H1 (cell line): ENCODE measurements at places on chromosomes 5 and 9. TPM values are rescaled to one million over a fixed set of nuclear protein-coding genes. Genes with fewer than 3 reads are reported as not detected.

GRCh38 chr5:72937517-72938061, 18.3 kb upstream of the FCHO2 start:
- H3K4me1 ChIP-seq: no peaks in the 10 kb centered on the region
- no peak overlapping the region for H3K27ac ChIP-seq
- no peak for DNase-seq
- H3K4me3 ChIP-seq: no peak overlapping the region
- H3K27me3 ChIP-seq: no peaks in the 10 kb centered on the region

Gene TPPP
- total RNA-seq: 0.65 and 0.93 TPM in 2 replicates

Gene MPDZ
- 39.4 and 40.3 TPM in 2 replicates for total RNA-seq

GRCh38 chr5:74631081-74631953, 9.2 kb downstream of the ENC1 start:
- peaks cover 2% of the 10 kb centered on the region for H3K27me3 ChIP-seq
- H3K27ac ChIP-seq: no peak overlapping the region
- H3K4me1 ChIP-seq: peaks cover 19% of the 10 kb centered on the region
- H3K36me3 ChIP-seq: no peaks in the 10 kb centered on the region; the same call in 1 of the 2 replicates

DNA sequence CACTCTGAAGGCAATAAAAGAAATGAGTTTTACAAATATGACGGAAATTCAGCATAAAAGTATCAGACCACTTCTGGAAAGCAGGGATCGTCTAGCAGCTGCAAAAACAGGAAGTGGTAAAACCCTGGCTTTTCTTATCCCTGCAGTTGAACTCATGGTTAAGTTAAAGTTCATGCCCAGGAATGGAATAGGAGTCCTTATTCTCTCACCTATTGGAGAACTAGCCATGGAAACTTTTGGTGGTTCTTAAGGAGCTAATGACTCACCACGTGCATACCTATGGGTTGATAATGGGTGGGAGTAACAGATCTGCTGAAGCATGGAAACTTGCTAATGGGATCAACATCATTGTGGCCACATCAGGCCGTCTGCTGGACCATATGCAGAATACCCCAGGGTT, 93.5 kb upstream of the RGMB start:
- no peak overlapping the region for H3K27ac ChIP-seq
- no peaks in the 10 kb centered on the region for H3K27me3 ChIP-seq
- no peak for DNase-seq
- H3K36me3 ChIP-seq: no peaks in the 10 kb centered on the region
- H3K4me1 ChIP-seq: no peaks in the 10 kb centered on the region

DNA sequence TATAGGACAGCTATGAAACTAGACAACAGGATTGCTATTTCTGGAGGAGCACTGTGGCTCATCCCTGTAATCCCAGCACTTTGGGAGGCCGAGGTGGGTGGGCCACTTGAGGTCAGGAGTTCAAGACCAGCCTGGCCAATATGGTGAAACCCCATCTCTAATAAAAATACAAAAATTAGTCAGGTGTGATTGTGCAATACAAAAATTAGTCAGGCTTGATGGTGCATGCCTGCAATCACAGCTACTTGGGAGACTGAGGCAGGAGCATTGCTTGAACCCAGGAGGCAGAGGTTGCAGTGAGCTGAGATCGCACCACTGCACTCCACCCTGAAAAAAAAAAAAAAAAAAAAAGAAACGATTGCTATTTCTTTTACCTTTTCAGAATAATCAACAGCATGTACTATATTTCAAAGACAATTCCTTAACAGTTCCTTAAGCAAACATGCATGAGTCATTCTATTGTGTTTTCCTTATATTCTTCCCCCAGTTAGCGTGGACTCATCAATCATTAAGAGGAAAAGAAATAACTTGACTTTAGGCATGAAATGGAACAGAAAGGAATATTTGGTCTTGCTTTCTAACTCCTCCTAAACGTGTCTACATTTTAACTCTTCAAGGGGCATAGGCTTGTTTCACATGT, 162.6 kb downstream of the TAF11L14 start:
- H3K4me1 ChIP-seq: no peaks in the 10 kb centered on the region
- no peak overlapping the region for H3K27ac ChIP-seq
- no peaks in the 10 kb centered on the region for H3K36me3 ChIP-seq
- DNase-seq: no peak

DNA sequence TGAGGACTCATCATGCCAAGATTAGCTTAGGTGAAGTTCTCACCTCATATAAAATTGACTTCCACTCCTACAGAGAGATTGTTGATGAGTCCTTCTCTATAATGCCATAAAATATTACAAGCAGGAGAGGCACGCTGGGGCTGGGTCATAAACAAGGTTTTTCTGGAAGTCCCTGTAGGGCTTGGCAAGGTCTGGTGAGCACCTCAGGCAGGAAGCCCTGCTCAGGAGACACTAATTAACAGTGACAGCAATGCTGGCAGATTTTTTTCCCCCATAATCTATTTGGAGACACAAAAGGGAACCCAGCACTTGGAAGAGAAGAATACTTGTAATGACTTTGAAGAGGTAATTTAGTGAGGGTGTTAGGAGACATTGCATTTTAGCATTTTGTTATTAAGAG, 118.7 kb downstream of the DIRAS2 start:
- no peaks in the 10 kb centered on the region for H3K27me3 ChIP-seq
- DNase-seq: no peak
- H3K36me3 ChIP-seq: no peaks in the 10 kb centered on the region
- H3K27ac ChIP-seq: no peak overlapping the region

DNA sequence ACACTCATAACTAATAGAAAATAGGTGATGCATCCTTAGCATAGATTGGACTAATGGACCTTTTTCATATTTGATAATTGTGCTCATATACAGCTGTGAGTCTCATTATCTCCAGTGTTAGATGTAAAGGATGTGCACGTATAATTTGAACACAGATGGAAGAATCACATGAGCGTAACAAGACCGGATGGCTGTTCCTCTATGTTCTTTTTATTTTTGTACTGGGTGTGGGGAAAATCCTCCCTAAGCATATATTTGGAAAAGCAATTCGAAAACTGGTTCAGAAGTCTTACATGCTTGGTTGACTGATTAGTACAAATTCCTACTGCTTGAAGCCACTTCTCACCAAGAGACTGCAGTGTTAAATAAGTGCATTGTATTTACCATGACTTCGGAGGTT, 230.2 kb downstream of the AOPEP start:
- H3K27me3 ChIP-seq: no peaks in the 10 kb centered on the region
- DNase-seq: no peak
- no peak overlapping the region for H3K4me3 ChIP-seq
- H3K27ac ChIP-seq: no peak overlapping the region

DNA sequence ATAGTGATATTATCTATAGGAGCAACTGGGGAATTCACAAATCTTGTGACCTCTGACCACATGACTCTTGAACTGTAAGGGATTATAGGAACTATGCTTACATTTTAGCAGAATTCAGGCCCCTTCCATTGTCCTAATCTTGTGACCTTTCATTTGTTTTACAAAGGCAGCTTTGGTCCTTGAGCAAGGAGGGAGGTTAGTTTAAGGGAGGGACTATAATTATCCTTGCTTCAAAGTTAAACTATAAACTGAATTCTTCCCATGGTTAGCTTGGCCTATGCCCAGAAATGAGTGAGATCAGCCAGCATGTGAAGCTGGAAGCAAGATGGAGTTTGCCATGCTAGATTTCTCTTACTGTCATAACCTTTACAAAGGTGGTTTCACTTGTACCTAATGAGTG, 51.2 kb downstream of the TARS1 start:
- no peaks in the 10 kb centered on the region for H3K27me3 ChIP-seq
- no peaks in the 10 kb centered on the region for H3K36me3 ChIP-seq
- DNase-seq: no peak
- H3K4me3 ChIP-seq: no peak overlapping the region
- H3K4me1 ChIP-seq: peaks cover 8% of the 10 kb centered on the region

DNA sequence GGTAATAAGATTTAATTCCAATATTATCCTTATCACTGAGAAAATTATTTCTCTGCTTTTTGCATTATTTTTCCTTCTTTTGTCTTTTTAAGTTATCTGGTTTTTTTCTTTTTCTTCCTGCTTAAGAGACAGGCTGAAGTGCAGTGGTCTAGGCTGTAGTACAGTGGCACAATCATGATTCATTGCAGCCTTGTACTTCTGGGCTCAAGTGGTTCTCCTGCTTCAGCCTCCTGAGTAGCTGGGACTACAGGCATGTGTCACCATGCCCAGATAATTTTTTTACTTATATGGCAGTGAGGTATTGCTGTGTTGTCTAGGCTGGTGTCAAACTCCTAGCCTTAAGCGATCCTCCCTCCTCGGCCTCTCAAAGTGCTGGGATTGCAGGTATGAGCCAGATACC, 93.9 kb downstream of the SLC44A1 start:
- no peaks in the 10 kb centered on the region for H3K27me3 ChIP-seq
- no peak for DNase-seq
- H3K27ac ChIP-seq: no peak overlapping the region

DNA sequence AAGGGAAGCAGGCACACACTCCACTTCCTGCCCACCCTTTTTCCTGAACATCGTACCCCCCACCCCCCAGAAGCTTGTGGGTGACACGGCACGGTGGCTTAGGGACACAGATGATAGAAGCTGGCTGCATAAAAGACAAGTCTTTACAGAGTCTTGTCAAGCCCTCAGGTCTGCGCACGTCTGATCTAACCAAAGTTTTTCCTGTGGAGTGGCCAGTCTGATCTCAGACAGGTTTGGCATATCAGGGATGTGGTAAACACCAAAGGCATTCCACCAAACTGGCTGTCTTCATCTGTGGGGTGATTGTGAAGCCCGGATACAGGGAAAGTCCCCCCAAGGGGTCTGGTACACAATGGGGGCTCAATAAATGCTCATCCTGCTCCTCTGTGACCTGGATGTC, 50.0 kb downstream of the CRB2 start:
- no peak overlapping the region for H3K27ac ChIP-seq
- H3K4me1 ChIP-seq: peaks cover 14% of the 10 kb centered on the region
- H3K4me3 ChIP-seq: no peak overlapping the region
- H3K27me3 ChIP-seq: no peaks in the 10 kb centered on the region
- DNase-seq: no peak
- no peaks in the 10 kb centered on the region; the same call in 1 of the 2 replicates for H3K36me3 ChIP-seq

Gene ANKRD31
- 0.06 and 0.27 TPM in 2 replicates for total RNA-seq

GRCh38 chr5:471750-472058, 28.7 kb downstream of the EXOC3 start:
- H3K27ac ChIP-seq: no peak overlapping the region
- no peak for DNase-seq
- H3K36me3 ChIP-seq: no peaks in the 10 kb centered on the region
- peaks cover 2% of the 10 kb centered on the region for H3K4me1 ChIP-seq
- 0 out of 2 replicates have a peak overlapping the region, but pooled peaks have one; percentile 46 for H3K4me3 ChIP-seq

- DNase-seq: no peak
- H3K27me3 ChIP-seq: no peaks in the 10 kb centered on the region
- no peaks in the 10 kb centered on the region for H3K36me3 ChIP-seq
Observed at GRCh38 chr5:68464424-68464823, 248.9 kb downstream of the PIK3R1 start.

- no peak overlapping the region for H3K4me3 ChIP-seq
- H3K27ac ChIP-seq: no peak overlapping the region
- H3K4me1 ChIP-seq: peaks cover 22% of the 10 kb centered on the region
- DNase-seq: no peak
Observed at GRCh38 chr9:14542071-14542470, 151.2 kb downstream of the ZDHHC21 start.

DNA sequence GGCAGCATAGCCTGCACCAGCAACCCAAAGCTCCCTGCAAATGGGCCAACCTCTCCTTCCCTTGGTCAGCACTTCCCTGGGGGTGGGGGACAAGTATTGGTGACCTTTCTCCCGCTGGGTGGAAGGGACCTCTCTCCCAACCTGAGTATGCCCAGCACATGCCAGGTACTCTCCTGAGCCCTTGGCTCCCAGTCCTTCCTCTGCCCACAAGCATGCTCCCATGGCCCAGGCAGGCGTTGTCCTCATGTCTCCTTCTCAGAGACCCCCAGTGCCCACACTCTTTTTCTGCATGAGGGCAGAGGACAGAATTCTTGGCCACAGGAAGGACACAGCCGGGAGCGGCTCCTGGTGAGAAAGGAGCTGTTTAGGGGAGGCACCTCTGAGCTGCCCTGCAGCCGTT, 60.3 kb downstream of the PHF2 start:
- no peak overlapping the region for H3K27ac ChIP-seq
- no peak overlapping the region for H3K4me3 ChIP-seq
- no peaks in the 10 kb centered on the region; the same call in 1 of the 2 replicates for H3K36me3 ChIP-seq

GRCh38 chr5:1294835-1295649, at the start of gene TERT:
TERT (minus strand) TSS chr5:1295068; CDS start chr5:1294989, 79 bp downstream.
- H3K27ac ChIP-seq: no peak within 1 kb of the TSS
- DNase-seq: no peak
- peak within 1 kb of the TSS; percentile 49 for H3K4me3 ChIP-seq
- no peaks in the 10 kb centered on the region for H3K36me3 ChIP-seq

Gene SOHLH1
- not detected in 2 replicates for total RNA-seq

- peaks cover 7% of the 10 kb centered on the region for H3K4me1 ChIP-seq
- no peaks in the 10 kb centered on the region for H3K36me3 ChIP-seq
Observed at GRCh38 chr5:15263942-15264341, 236.0 kb upstream of the FBXL7 start.
